ENCODE measurements at places on chromosomes 7 and 10. TPM values are rescaled to one million over a fixed set of nuclear protein-coding genes. Genes with fewer than 3 reads are reported as not detected.

DNA sequence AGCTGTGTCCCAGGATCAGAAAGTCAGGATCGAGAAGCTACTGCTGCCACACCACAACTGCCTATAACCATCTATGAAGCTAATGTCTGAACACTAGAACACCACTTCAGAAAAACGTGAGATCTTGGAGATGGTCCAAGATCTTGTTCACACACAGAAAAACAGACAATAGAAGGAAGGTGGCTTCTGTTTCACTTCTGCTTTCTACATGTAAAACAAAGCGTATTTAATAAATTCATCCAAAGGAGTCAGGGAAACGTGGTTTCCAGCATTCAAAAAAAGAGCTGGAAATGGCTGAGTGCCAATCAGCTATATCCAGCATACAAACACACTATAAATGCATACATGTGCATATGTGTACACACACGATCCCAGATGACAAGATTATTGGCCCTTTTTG is 70.2 kb upstream of the CCDC71L start:
- DNase-seq: no peak

- no peak for DNase-seq
These were observed 64.2 kb upstream of the DKK1 start for GRCh38 chr10:52249850-52250395.

The ANKMY2 gene
- polyA plus RNA-seq: 14.9 TPM

DNA sequence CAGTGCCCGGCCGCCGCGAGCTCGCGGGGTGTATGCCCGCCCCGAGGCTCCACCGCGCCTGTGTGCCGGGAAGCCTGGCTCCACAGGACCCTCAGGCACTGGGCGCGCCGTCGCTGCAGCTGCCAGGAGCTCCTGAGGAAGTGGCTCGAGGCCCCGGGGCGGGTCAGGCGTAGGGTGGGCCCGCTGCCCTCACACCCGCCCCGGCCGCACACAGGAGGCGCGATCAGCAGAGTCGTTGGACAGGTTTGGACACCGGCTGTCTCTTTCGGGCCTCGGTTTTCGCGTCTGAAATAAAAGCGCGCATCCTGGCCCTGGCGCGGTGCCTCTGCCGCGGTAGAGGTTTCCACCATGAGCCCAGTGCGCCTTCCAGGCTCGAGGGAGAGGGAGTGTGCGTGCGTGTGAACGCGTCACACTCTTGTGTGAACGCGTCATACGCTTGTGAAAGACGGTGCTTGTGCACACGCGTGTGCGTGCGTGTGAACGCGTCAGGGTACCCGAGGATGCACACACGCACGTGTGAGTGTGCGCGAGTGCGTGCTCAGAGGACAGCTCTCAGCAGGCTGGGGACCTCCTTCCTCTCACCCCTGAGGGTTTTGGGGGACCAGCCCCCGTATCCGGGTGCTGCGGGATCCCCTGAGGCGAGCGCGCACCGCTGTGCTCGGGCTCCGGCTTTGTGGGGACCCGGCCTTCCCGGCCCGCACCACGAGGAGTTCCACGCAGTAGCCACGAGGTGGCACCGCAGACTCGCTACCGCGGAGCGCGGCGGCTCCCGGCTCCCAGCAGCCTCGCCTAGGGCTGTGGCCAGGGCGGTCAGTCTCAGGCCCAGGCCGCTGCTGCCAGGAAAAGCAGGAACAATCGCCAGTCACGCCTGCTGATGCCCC is 83.8 kb downstream of the BMS1 start:
- peak; percentile 27 for DNase-seq

DNA sequence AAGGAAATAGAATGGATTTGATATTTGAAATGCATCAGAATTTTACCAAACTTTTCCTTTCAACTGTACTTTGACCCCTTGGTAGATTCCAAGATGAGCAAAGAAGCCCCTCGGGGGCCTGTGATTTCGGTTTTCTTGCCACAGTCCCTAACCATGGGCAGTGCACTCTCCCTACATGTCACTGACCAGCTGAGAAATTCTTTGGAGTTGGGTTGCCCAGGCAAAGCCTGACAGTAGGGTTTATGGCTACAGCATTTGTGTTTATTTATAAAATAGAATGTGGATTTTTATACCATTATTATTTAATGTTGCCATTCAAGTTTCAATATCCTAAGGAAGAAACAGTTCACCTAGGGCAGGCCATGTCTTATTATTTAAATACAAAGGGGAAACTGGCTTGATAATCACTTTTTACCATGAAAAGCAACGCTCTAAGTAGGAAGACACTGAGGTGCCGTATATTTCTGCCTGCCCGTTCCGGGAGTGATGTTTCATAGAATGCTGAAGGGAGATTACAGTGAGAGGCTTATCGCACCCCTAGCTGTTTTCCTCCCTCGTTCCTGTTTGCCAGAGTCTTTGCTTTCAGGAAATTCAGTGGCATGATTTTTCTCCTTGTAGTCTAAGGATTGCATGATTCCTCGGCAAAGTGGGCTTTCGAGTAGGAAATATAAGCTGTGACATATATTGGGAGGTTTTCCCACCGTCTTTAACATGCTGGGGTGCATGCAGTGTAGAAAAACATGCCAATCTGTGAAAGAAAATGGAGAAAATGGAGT is 35.8 kb downstream of the WIPF3 start:
- no peak for DNase-seq

The SNX13 gene
- polyA plus RNA-seq: 13.8 TPM

The TSPAN12 gene
- not detected for polyA plus RNA-seq

DNA sequence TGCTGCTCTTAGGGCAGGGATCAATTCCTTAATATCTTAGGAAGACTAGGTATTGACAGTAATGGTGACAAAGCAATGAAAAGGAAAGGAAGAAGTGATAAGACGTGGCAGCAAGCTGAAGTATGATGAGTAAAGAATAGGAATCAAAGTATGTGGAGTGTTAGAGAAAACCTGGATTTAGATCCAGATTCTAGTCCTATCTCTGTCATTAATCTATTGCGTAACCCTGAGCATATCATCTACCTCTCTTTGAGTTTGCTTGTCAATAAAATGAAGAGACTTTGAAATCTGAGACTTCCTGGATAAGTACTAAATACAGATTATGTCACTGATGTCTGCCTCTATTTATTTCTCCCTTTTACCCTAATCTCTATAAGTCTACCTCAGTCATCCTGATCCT is 89.2 kb downstream of the PTEN start:
- no peak for DNase-seq

- no peak for DNase-seq
These were observed 373.3 kb upstream of the PRKCQ start for GRCh38 chr10:6953271-6953801.

DNA sequence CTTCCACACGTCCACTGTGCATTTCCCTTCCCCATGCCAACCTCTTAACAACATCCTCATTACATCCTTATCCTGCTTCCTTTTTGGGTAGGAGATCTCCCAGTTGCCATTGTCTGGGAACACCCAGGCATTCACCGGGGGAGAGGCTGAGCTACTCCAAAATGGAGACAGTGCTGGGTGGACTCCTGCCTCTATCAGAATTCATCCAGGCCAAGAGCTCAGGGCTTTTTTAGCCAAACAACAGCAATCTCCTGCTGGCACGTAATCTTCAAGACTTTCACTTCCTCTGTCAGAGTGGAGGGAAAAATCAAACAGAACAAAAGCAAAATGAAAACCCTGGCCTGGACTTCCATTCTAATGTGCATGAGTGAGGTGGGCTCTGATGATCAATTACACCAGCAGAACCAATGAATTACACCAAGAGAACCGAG is 245.0 kb downstream of the PRPF18 start:
- no peak for DNase-seq

The CRHR2 gene
- not detected for polyA plus RNA-seq

- DNase-seq: no peak
These were observed 146.5 kb downstream of the RAB11FIP2 start for GRCh38 chr10:117900280-117900679.

The C10orf53 gene
- not detected for polyA plus RNA-seq

- no peak for DNase-seq
These were observed 182.0 kb downstream of the SEMA3E start for GRCh38 chr7:83466956-83467355.

DNA sequence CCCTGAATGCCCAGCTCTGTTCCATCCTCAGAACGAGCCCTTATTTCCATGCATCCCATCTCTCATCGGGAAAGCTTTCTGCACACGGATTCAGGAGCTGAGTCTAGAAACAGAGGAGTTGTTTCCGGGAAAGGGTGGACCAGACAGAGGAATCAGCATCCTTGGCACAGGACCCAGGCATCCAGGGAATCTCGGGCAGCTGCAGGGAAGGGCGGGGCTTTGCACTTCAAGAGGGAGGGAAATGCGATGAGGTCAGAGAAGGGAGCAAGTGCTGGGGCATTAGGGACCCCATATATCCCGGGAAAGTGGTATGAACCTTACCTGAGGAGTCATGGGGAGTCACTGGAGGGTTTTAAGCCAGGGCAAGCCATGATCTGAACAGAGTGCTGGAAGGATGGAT is 68.5 kb downstream of the NPTX2 start:
- no peak for DNase-seq

DNA sequence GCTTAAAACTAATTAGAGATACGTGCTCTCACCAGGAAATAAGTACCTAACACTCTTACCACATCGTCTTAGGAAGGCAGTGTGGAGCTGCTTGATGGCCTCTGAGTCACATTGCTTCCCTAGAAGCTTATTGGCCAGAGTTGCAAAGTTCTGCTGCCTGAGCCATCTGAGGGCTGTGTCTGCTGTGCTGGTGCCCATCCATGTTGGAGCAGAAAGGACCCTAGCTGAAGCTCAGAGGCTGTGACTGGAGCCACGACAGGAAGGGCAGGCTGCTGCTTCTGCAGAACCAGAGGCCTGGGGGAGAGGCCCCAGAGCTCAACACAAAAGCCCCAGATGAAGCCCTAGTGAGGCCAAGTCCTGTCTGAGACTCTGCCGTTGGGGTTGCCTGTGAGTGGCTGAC is 64.8 kb upstream of the IGFBP3 start:
- DNase-seq: no peak

DNA sequence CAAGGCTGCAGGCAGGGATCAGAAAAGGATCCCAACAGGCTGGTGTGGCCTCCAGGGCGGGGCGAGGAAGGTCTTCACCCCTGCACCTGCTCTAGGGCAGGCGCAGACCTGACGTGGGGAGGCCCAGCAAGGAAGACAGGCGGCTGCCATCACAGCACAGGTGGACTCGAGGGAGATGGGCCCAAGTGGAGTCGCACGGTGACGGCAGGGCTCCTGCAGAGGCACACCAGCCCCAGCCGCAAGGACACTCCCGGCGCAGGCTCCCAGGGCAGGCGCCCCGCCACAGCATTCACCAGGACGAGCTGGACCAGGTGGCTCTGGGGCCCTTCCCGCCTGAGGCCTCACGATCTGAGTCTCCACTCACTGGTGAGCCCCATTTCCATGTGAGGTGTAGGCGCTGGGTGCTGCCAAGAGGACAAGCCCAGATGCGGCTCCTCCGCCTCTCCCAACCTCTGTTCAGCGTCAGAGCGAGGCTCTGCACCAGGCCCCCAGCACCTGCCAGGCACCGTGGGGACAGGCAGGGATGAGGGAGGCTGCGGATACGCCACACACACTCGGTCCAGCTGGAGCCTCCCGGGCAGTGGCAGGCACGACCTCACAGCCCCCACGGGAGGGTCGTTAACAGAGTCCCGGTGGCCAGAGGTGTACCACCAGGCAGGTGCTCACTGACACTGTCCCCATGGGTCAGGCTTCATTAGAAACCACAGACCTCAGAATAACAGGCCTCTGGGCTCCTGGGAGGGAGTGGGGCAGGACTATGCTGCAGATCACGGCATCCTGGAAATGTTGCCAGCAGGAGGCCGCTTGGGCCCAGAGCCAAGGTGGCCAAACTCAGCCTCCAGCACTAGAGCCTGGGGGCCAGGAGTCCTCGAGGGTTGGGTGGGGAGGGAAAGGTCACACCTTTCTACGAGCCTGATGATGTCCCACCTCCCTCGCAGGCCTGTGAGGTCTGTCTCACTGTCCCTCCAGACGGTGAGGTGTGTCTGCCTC is 111.6 kb downstream of the MAD1L1 start:
- no peak for DNase-seq

The TRIM74 gene
- polyA plus RNA-seq: not detected

GRCh38 chr10:11440250-11441150 is 170.9 kb downstream of the USP6NL start:
- DNase-seq: no peak

The WASHC2C gene
- 4.2 TPM for polyA plus RNA-seq

DNA sequence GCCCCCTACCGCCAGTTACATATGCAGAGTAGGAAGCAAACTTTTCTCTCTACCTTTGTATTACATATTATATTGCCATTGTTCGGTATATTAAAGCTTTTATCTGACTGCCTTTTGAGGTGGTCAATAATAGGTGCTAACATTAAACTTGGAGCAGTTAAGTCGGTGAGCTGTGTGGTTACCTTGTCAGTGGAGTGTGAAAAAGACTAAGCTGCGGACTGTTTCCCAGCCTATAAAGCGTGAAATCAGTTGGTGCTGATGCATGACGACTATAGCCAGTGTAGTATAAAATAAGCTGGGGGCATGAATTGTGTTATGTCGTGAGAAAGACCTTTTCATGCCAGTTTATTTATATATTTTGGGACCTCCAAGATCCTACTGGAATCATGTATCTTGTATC is 33.7 kb downstream of the R3HCC1L start:
- no peak for DNase-seq

DNA sequence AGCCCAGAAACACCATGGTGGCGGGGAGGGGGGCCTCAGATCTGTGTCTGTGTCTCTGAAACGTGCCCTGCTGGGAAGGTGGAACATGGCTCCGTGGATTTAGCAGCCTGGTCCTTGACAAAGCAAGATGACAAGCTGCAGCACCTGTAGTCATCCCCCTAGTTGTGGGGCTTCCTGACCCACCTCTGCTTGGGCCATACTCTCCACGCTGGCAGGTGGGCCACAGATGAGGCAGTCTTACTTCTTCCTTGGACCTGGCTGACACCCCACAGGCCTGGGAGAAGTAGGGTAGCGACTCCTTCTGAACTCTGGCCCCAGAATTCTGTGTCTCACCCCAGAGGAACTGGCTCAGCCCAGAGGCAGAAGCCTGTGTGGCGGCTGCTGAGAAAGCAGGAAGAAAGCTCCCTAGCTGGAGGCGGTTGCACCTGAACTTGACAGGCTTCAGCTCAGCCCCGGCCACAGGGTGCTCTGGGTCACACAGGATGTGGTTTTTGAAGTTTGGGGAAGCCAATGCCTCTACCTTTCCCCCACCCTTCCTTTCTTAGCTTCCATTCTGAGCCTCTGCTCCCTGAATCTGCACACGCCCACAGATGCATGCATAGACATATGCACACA is 113.9 kb downstream of the ABLIM1 start:
- DNase-seq: peak; percentile 85

Data from CD4-positive, alpha-beta memory T cell (primary cell).